Activated T-cell treated with anti-CD3 and anti-CD28 coated beads for 24 hours (primary cell): ENCODE measurements at places on chromosomes 6 and 20.

DNA sequence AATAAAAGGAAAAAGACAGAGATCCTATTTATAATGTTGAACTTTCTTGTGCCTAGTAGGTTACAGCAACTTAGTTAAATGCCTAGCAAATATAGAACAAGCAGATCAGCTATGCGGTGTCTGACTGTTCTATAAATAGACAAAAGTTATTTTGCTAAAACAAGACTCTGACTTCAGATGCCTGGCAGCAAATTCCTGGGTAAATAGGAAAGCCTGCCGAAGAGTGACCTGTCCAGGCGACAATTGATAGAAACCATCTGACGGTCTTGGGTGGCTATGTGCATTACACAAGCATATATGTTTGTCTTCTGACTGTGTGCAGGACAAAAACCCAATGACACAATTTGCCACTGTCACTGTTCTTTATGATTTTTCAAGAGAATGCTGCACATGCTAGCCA is 38.0 kb upstream of the PDE10A start:
- DNase-seq, result no peak

- peak; percentile 8 for DNase-seq
These were observed 59.2 kb downstream of the TRAM2 start for GRCh38 chr6:52517502-52518278.

DNA sequence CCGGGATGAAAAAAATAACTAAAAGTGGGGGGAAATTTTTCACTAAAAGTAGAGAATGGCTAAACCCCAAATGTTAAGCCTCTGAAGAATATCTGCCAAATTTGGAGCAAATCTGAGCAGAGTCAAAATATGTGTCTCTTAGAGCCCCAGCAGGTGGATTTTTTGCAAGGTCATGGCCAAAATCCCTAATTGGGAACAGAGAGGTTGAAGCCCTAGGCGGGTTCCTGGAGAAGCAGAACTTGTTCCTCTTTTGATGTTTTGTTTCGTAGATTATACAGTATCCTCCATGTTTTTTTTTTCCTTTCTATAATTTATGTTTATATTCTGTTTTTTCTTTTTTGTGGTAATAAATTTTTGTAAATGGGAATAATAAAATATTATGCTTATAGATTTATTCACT is 94.4 kb downstream of the PLCB4 start:
- DNase-seq, result no peak

DNA sequence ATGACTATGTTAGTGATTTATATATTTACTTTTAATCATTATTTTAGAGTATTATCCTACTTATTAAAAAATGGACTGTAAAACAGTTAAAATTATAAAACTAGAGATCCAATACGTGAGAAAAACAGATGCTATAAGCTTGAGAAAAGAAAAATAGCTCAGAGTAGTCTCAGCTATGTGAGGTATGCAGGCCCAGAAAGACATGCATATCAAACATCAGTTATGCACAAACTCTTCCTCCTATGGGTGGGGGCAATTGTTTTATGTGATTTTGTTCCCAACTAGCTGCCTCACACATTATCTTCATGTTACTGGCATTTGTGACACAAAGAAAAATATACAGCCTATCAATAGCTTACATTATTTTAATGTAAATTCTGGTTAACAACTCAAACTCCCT is 28.8 kb downstream of the RARS2 start:
- no peak for DNase-seq

DNA sequence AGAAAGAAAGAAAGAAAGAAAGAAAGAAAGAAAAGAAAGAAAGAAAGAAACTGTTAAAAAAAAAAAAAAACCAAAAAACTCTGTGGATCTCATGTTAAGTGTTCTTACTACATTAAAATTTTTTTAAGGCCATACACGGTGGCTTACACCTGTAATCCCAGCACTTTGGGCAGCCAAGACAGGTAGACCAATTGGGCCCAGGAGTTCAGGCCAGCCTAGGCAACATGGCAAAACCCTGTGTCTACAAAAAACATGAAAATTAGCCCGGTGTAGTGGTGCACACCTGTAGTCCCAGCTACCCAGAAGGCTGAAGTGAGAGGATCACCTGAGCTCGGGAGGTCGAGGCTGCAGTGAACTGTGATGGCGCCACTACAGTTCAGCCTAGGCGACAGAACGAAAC is 4.6 kb upstream of the BPIFA1 start:
- DNase-seq, result no peak

DNA sequence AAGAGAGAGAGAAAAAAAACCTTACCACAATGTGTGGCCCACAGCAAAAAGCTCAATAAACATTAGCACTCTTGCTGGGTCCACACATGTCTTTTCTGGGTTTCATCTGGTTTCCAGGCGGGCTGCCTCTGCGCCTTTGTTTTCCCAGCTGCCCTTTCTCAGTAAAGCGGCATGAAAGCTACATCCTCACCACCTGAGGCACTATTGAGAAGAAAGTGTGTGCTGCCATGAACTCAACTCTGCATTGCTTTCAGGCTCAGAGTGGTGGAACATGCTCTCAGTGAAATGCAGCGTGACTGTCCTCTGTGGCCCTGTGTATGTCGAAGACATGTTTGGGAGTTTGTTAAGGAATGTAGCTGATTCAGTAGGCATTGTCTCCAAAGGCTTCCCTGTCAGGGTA is 102.3 kb downstream of the LYRM2 start:
- DNase-seq, result no peak

- DNase-seq, result no peak
These were observed 172.6 kb upstream of the AGPAT4 start for GRCh38 chr6:161446296-161446925.

DNA sequence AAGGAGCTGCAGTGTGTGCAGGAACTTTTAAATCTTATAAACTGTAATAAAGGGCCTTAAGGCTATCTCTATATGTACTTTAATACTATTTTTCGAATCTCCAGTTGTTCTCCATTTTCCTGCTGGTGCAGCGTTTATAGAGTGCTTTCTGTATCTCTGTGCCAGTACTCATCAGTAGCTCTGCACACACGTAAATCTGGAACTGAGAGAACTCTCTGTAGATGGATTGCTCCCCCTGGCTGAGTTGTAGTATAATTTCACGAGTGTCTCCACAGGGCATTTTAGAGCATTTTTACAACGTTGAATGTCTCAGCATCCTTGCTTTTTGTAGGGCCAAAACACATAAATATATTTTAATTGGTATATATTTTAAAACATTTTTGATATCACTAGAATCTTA is 256.5 kb downstream of the TRDN start:
- DNase-seq, result no peak

DNA sequence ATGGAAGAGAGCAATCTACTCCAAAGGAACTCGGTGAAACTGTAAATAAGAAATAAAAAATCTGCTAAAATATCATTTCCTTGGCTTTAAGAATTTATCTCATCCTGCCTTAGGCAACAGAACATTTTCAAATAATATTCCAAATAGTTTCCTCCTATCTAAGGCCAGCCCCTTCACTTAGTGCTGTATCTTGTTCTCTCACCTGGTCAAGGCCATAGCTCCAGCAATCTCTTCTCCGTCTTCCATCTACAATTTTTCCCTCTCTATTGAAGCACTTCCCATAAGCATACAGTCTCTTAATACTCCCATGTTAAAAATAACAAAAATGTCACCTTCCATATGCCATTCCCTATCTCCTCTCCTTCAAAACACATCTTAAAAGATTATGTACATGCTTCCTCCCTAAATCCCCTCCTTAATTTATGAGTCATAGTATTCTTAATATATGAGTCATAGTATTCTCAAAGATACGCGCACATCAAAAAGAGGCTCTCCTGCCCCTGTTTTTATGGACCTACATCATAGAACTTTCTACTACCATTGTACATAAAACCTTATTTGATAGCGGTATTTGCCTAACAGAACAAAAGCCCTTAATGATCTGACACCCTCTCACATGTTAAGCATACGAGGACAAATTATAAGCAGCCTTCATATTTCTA is 146.9 kb downstream of the PDE10A start:
- DNase-seq, result no peak

- DNase-seq, result no peak
These were observed 57.7 kb downstream of the NKX2-2 start for GRCh38 chr20:21456207-21456606.

DNA sequence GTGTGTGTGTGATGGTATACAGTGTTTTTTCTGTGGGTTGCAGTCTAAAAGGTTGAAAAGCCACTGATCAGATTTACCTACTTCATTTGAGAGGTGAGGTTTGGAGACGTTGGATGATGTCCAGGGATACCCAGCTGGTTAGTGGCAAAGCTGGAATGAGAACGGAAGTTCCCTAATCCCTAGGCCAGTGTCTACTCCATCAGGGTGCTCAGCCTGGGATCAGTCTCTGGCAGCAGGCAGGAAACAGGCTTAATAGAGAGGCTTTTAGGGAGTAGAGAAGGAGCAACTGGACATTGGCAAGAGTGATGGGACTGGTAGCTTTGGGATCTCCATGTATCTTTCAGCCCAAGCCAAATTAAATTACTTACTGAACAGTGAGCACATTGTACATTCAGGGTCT is 80.7 kb downstream of the C6orf52 start:
- DNase-seq, result no peak

DNA sequence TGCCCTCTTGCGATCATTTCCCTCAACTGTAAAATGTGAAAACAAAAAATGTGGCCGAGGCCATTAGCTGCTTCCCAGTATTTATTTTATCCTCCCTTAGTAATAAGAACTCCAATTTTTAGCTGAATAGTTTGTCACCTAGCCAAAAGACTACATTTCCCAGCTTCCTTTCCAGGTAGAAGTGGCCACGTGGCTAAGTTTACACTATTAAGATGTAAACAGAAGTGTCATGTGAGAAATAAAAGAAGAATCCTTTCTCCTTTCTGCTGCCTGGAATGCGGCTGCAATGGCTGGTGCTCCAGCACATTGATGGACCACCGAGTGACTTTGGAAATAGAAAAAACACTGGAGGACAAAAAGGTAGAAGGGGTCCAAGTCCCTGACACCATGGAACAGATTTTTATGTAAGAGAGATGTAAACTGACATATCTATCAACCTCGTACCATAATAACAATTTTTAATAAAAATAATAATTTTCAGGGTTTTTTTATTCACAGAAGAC is 268.8 kb downstream of the PKHD1 start:
- DNase-seq, result no peak

DNA sequence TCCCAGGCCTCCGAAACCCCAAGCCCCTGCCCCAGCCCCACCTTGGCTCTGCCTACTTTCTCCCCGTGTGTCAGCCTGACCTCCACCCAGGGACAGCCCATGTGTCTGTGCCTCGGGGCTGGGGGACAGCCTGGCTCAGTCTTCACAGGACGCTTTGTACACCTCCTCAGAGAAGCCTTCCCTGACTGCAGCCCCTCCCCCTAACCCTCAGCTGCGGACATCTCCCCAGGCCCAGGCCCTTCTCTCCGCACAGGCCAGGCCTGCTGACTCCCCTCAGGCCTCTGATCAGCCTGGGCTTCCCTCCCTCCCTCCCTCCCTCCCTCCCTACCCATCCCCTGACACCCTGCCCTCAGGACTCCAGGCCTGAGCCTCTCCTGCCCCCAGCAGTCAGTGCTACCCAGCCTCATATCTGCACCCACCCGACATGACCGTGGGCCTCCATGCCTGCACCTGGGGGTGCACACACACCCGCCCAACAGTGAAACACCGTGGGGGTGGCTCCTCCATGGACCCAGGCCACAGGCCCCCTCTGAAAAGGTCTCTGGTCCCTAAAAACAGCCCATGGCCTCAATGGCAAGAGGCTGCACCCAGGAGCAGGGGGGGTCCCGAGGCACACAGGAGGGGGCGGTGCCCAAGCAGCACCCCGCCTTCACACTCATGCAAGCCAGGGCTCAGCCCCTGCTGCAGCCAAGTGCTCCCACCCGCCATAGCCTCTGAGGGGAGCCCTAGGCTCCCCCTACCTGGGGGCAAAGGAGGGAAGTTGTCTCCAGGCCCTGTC is 12.9 kb downstream of the LAMA5 start:
- DNase-seq, result no peak

DNA sequence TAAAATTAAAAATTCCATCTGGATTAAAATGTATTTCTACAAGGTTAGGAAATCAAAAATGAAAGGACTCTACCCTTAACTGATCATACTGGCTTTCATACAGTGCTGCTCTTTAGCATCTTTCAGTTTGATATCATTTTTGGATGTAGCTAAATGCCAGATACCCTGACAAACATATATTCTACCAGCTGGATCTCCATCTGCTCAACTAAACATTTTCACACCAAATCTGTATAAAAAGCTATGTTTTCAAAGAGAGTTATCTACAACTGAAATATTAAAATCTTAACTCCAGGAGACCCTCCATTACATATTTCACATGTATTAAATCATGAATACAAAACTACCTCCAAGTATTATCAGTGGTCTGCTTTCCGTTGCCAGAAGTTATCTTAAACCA is 95.7 kb downstream of the EPHA7 start:
- no peak for DNase-seq

DNA sequence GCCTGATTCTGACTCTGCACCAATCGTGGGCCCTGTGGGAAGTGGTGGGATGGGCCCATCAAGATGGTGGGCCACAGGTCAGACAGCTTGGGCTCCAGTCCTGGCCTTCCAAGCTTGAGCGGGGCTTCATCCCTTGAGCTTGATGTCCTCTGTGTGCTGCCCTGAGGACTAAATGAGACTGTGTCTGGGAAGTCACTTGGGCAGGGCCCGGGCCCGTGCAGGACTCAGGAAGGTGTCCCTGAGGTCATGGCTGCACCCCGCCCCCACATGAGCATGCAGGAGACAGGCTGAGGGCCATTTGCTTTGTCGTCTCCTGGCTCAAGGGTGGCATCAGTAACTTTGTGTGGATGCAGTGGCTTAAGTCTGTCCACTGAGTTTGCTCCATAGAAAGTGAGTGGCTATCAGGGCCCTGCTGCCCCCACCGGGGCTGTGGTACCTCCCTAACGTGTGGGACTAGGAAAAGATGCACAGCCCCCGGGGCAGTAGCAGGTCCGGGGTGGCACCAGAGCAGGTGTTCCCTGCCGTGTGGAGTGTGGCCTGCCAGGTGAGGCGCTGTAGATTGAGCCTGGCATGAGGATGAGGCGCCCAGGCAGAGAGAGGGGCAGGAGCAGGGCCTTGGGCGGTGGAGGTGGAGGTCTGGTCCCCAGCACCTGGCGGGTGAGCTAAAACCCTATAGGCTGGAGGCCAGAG is 298.6 kb downstream of the TAF4 start:
- no peak for DNase-seq

DNA sequence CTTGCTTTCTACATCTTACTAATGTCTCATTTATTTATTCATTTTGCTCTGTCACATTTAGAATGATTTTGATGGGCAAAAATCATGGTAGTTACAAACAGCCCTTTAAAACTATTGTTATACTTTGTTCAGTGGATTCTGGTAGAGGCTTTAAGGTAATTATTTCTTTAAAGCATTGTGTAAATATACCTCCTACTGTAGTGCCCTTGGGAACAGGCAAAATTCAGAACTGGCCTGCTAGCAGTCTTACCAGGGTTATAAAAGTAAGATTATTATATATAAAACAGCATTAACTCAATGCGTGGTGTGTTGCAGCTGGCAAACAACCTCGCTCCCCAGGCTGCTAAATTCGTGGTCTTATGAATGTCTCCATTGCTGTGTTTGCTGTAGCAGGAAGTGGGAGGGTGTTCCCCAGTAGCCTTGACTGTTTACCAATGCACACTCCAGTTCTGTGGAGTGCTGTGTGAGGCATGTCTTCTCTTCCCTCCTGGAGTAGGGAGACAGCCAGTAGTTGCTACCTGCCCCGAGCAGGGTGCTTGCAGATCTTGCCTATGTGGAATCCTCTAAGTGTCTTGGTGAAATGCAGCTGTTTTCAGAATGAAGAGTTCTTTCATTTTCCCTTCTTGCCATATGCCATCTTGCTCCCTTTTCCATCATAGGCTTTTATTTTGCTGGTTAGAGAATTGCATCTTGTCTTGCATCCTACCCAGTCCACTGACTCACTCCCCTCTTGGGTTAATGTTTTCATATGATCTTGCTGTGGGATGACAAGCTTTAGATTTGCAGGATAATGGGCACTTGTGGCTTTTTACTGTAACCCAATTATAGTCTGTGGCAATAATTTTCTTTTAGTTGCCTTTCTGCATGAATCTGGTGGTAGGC is 45.3 kb downstream of the IGF2R start:
- DNase-seq, result no peak
